Fibroblast of skin of abdomen (primary cell): ENCODE measurements at places on chromosomes 16 and 17.

DNA sequence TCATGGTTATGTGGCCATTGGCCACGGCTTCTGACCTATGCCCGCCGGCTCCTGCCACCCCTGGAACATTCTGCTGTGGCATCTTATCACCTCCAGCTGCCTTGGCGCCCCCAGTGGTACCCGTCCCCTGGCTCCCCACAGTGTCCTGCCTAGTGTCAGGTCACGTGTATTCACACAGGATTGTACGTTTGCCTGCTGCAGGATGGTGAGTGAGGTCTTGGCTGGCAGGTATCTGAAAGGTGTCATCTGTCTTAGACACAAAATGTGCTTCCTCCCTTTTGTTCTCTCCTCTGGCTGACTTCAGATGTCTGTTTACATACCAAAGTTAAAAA is 24.9 kb downstream of the DBNDD1 start:
- DNase-seq = no peak

- no peak for DNase-seq
These were observed 164.9 kb upstream of the MAF start for GRCh38 chr16:79765431-79765830.

GRCh38 chr16:81967358-81967757 is 43.9 kb downstream of the SDR42E1 start:
- no peak for DNase-seq

- DNase-seq = peak; percentile 85
These were observed 32.2 kb downstream of the ACTG1 start for GRCh38 chr17:81480140-81481072.

DNA sequence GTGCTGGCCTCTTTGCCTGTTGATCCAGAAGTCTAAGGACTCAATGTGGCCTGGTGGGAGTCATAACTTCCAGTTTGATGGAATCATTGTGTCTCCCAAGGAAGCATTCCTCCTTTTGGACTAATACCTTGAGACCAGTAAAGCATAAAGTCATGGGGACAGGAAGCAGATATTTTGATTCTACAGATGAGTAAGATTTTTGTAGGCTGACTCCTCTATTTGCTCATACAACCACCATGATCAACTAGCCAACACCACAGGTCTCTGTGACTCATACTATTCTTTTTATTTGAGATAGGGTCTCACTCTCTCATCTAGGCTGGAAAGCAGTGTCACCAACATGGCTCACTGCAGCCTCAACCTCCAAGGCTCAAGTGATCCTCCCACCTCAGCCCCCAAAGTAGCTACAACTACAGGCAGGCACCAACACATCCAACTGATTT is 6.2 kb downstream of the MT2A start:
- DNase-seq = peak; percentile 74

- no peak for DNase-seq
These were observed 6.5 kb downstream of the ZNF629 start for GRCh38 chr16:30780549-30780948.

DNA sequence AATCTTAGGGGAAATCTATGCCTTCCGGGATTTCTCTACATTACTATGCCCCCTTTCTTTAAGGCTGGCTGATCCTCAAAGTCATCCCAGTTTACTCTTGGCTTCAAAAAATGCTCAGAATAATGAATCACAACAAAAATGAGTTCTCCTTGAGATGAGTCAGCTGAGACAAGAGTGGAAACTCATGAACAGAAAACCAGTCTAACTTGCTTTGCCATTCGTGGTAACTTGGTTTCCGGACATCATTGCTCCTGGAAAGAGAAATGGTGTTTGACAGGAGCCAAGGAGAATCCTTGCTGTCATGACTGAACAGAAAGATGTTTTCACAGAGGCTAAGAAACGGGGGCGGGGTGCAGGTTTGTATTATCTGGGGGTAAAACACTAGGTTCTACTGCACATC is 435.6 kb upstream of the DYNLRB2 start:
- peak; percentile 60 for DNase-seq

- DNase-seq = peak; percentile 18
These were observed 190.4 kb downstream of the ABCC12 start for GRCh38 chr16:47965439-47965838.

- peak; percentile 63 for DNase-seq
These were observed 16.5 kb downstream of the MRPS23 start for GRCh38 chr17:57833179-57833939.

- DNase-seq = peak; percentile 72
These were observed 2.7 kb downstream of the XYLT1 start for GRCh38 chr16:17467923-17468540.
